CD4-positive, alpha-beta memory T cell (primary cell): ENCODE measurements at places on chromosomes 16 and 17.

- no peak for DNase-seq
These were observed 3.4 kb downstream of the NARF start for GRCh38 chr17:82461827-82462524.

- no peak for DNase-seq
These were observed 171.8 kb upstream of the FOXF1 start for GRCh38 chr16:86338403-86339115.

DNA sequence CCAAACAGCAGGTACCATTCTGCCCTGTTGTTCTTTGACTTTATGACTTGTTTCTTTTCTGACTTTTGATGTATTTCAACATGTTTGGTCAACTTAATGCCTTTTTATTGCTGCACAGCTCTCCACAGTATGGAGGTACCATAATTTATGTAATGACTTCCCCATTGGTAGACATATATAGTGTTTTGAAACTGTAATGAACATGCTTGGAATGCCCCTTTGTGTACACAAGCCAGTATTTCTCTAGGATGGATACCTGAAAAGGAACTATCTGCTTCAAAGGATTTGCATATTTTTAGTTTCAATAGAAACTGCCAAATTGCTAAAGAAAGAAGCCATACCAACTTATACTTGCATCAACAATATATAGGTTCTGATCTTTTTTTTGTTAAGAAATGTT is 66.1 kb downstream of the NOG start:
- no peak for DNase-seq

- DNase-seq: no peak
These were observed 4.6 kb downstream of the IFT20 start for GRCh38 chr17:28330671-28331070.

- no peak for DNase-seq
These were observed 43.5 kb downstream of the VPS35L start for GRCh38 chr16:19598805-19599510.

GRCh38 chr17:57466017-57466471 is 209.7 kb downstream of the MSI2 start:
- DNase-seq: no peak

- DNase-seq: peak; percentile 49
These were observed 2.0 kb downstream of the PRSS33 start for GRCh38 chr16:2785101-2785991.

DNA sequence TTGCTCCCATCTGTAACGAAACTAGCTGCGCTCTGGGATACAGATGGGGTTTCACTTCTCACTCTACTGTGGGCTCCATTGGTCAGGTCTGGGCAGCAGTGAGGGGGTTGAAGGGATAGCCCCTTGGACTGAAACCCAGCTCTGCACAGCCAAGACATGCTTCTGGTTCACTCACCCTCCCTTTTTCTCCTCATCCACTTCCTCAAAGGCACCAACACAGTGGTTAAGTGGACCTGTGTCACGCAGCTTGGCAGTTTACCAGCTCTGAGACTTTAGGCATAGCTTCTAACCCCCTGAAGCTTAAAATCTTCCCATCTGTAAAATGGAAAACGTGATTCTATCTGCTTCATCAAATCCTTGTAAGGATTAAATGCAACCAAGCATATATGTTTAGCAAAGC is 11.5 kb upstream of the KRT38 start:
- no peak for DNase-seq

GRCh38 chr16:2490190-2491105 is 15.5 kb downstream of the TBC1D24 start:
- DNase-seq: no peak

DNA sequence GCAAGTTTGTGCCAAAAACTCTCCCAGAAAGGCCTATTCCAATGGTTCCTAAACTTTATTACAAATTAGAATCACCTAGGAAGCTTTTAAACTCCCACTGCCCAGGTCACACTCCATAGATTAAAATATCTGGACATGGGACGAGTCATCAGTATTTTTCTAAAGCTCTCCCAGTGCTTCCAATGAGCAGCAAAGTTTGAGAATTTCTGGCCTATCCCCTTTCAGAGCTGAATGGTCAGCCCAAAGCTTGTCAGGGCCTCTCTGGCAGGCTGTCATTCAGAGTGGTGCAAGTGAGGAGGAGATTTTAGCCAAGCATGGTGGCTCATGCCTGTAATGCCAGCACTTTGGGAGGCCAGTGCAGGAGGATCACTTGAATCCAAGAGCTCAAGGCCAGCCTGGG is 2.4 kb downstream of the BCL6B start:
- DNase-seq: no peak

- DNase-seq: no peak
These were observed 107.8 kb upstream of the SEC14L1 start for GRCh38 chr17:77032929-77033328.

- DNase-seq: no peak
These were observed 1.0 kb upstream of the CPD start for GRCh38 chr17:30377574-30378240.
